ENCODE measurements at places on chromosomes 3 and 15.

- no peak for DNase-seq
These were observed 191.7 kb downstream of the ARRDC4 start for GRCh38 chr15:98152156-98152555.

DNA sequence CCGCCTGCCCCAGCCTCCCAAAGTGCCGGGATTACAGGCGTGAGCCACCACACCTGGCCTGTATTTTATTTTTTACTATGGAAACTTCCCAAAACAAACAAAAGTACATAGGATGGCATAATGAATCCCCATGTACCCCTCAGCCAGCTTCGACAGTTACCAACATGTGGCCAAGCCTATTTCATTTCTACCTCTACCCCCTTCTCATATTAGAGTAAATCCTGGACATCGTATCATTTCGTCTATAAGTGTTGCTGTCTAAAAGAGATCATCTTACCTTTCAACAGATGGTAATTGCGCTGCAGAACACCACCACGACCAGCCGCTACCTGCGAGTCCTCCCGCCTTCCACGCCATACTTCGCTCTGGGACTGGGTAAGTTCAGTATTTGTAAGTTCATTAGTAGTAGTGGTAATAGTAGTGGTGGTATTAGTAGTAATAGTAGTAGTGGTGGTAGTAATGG, 44.9 kb downstream of the DLEC1 start:
- DNase-seq, result no peak

DNA sequence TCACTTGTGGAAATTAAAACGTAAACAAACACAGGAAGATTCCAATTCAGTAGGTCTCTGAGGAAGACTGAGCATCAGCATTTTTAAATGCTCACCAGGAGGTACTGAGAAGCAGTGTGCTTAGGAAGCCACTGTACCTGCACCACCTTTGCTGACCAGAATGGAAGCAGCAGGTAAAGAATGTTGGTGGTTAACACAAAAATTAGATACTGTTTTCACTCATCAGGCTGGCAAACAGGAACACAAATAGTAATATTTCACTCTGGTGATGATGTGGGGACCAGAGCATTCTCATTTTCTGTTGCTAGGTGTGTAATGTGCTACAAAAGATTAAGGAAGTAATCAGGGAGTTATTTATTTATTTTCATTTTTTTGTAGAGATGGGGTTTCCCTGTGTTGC, 29.9 kb upstream of the GHSR start:
- no peak for DNase-seq

GRCh38 chr15:44726136-44726535, 10.2 kb upstream of the TRIM69 start:
- no peak for DNase-seq

DNA sequence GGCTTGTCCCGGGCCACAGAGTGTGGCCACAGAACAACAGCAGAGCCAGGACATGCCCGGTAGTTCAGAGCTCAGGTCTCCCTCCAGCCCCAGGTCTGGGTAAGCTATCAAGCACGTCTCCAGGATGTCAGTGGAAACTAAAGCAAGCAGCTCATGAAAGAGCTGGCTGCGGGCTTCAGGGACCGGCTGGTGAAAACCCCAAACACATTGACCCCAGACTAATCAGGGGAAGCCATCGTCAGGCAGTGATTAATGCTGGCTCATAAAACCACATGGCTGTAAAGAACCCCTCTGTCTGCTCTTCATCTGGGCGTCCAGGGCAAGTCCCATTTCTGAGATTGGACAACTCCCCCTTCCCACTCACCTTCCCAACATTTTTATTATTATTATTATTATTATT, 37.8 kb downstream of the LMCD1 start:
- peak; percentile 38 for DNase-seq

- no peak for DNase-seq
These were observed 97.9 kb upstream of the NANOGP8 start for GRCh38 chr15:35182841-35183479.

DNA sequence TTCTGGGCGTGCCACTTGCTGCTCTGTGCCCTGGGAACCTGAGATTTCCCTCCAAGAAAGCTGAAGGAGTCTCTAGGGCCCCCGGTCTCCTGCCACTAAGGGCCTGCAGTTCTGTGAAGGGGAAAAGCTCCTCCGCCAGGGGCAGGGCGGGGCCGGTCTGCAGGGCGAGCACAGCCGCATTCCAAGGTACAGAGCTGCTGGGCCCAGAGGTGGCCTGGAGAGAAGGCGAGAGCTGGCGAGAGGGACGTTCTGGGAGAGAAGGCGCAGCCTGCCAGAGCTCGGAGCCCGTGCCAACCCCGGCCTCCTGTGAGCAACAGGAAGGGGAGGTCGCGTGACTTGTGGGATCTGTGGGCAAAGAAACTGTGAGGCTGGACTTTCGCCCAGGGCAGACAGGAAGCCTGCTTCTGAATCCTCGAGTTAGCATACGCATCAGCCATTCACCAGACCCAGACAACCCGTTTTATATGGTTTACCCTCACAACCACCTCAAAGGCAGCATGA, 500.4 kb downstream of the SHQ1 start:
- DNase-seq, result peak; percentile 85

DNA sequence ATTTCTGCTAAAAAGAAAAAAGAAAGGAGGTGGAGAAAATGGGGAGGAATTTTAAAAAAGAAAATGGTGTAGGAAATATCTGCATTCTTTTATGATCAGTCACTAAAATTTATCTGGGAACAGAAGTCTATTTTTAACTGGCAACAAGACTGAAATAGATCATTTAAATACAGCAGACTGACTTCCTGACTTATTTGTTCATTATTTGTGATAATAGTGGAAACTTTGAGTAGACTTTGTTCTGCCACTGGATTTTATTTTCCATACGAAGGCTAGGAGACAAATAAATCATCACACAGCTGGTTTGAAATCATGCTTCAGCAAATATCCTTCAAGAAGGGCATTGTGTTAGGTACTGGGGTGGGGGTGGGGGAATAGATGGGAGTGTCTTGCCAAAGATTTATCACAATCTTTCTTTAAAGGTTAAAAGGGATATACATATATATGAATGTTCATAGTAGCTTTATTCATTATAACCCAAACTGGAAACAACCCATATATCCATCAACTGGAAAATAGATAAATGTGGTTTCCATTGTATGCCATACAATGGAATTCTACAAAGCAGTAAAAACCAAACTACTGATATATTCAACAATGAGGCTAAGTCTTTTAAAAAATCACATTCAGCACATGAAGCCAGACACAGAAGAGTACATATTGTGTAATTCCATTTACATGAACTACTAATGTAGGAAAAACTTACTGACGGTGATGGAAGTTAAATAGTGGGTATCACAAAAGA, 4.7 kb upstream of the CLASP2 start:
- DNase-seq, result no peak

Measured in GM04504 (cell line).